EL (cell line): ENCODE measurements at places on chromosomes 12 and 14.

- DNase-seq, result no peak
Measured at GRCh38 chr14:75333606-75334548, 55.2 kb downstream of the FOS start.

- no peak for DNase-seq
Measured at GRCh38 chr14:102231476-102232347, 73.3 kb downstream of the MOK start.

DNA sequence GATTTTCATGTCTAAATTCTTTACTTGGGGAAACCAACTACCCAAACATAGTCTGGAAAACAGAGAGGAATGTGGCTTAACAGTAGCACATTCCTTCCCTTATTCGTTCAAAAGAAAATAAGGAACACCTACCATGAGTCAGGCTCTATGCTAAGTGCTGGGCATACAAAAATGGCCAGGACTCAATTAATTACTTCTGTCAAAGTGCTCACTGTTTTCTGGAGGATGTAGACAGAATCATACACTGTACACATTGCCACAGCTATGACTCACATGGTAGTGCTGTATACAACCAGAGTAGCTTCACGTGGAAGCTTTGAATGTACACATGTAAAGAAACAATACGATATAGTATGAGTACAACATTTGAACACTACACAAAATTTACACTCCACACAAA, 50.1 kb downstream of the SLC25A21 start:
- peak; percentile 50 for DNase-seq

- DNase-seq, result no peak
Measured at GRCh38 chr14:59096303-59096702, 92.2 kb upstream of the DAAM1 start.

DNA sequence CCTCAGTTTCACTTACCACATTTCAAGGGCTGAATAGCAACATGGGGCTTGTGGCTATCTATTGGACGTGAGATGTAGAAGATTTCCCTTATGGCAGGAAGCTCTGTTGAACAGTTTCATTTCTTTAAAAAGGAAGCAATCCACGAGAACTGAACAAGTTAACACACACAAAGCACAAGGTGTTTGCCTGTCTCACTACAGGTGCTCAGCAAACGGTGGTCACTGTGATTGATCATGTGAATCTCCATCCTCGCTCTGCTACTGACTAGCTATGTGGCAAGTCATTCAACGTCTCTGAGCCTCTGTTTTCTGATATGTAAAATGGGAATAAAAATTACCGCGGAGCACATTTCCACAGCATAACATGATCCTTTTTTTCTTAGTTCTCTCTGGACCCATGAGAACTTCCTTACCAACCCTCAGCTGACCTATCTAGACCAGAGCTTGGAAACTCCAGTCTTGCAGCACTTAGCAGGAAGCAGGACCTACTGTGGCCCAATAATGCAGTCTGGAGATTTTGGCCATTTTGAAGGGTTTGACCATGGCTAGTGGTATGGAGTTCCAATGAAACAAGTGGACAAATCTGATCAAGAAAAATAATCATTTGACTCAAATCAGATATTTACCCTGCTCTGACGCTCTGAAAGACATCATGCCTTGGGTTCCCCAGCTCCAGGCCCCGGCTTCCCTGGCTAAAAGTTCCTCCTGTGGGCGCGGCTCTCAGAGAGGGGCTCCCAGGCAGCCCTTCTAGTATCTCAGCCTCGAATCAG, 278.8 kb downstream of the ZFP36L1 start:
- no peak for DNase-seq

DNA sequence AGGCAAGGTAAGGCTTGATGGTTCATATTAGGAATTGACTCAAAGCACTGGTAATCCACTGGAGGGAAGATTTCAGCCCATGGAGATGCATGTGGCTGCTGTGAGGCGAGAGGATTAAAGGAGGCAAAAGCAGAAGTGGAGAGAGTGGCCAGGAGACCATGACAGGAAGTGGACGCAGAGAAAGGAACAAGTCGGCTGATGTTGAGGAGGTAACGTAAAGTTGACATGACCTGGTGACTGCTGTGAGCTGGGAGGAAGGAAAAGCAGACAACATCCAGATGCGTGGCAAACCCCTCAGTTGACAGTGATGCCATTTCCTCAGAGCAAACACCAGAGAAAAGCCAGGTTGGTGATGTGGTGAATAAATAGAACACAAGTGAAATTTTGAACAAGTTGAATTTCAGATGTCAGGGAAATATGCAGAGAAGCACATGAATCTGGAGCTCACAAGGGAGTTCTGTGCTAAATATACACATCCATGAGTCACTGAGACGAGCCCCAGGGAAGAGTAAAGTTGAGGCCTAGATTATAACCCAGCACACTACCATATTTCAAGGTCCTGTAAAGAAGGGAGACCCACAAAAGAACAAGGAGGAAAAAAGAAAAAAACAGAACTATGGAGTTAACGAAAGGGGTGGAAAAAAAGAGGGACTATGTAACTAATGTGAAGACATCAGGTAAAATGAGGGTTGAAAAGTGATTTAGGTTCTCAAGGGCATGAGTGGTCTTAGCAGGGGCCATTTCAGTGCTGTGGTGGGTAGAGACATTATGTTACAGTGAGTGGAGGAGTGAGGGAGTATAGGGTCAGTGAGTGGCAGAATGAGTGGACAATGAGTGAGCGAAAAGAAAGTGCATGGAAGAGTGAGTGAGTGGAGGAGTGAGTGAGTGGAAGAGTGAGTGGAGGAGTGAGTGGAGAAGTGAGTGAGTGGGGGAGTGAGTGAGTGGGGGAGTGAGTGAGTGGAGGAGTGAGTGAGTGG, 61.6 kb upstream of the GZMB start:
- no peak for DNase-seq

DNA sequence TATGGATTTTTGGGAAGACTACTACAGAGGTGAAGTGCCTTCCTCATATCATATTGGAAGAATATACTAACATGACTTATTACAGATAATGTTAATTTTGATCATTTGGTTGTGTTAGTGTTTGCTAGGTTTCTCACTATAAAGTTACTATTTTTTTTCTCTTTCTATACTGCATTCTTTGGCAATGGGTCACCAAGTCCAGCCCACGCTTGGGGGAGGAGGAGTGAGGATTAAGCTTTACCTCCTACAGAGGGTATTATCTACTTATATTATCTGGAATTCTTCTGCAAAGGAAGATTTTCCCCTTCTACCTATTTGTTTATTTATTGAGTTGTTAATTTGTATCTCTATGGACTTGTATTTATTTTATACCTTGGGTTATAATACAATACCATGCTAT, 31.5 kb downstream of the SCN8A start:
- peak; percentile 76 for DNase-seq

DNA sequence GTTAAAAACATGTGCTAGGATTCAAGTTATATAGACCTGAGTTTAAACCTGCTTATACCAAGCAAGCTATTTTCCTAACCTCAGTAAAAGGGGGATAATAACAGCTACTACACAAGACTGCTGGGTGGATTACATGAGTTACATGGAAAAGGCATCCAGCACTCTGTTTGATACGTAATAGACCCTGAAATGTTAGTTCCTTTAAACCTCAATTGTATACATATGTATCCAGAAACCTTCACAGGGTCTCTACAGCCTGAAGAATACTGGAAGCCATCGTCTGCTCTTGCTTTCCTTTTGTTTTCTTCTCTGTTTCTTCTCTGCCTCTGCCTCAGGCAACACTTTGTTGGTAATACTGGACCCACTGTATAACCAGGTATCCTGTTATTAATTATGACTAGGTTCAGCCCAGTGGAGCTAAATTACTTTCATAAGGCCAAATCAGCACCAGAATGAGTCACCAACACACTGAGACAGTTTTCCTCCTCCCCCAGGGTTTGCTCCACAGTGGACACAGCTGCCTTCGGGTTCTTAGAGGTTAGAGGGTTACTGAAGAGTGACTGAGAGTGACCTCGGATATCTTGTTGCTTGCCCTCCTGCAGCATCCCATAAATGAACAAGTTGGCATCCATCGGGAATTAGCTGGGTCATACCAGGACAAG, 127.1 kb downstream of the CAPZA3 start:
- DNase-seq, result peak; percentile 78

DNA sequence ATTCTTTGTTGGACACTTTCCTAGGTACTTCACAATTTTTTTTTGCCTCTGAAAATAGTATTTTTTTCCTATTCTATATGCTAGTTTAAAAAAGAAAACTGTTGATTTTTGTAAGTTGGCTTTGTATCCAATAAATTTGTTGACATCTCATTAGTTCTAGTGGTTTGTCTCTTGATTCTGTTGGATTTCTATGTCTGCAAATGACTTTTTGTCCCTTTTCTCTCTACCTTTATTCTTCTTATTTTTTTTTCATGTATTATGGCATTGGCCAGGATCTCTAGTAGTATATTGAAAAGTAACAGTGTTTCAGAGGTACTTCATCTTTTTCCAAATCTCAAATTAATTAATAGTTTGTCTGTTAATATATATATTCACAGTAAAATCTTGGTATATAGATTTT, 59.1 kb upstream of the TSPAN11 start:
- DNase-seq, result no peak
